ENCODE measurements at places on chromosomes 7 and 10. TPM values are rescaled to one million over a fixed set of nuclear protein-coding genes. Genes with fewer than 3 reads are reported as not detected.

DNA sequence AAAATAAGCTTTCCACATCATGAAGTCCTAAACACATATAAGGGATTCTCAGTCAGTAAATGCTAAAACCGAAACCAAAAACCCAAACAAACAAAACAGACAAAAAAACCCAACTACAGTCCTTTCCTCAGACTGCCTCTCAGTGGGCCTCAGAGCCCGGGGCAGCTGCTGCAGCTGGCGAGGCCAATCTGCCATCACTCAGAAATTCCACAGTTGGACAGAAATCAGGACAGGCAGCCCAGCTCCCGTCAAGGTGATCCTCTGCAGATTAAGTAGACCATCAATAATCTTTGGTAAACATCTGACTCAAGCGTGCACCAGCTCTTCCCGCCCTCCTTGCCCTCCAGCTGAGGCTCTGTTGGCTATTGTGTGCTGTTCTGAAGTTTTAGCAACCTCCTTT, 142.2 kb downstream of the ATXN7L1 start:
- DNase-seq: no peak

DNA sequence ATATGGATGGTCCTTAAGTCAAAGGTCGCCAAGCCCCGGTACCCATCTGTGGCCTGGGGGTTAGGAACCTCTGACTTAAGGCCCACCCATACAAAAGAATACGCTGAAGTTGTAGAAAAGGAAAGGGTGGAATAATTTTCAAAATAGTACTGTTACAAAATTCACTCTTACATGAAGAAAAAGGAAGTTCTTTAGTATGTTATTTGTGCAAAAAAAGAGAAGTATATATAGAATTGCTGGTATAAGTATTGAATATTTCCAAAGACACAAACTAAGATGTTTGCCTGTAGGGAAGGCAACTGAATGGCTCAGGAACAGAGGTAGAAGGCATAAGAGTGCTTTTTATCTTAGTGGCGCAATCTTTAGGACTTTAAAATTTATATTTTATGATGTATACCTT, 78.7 kb downstream of the PRLHR start:
- no peak for DNase-seq

DNA sequence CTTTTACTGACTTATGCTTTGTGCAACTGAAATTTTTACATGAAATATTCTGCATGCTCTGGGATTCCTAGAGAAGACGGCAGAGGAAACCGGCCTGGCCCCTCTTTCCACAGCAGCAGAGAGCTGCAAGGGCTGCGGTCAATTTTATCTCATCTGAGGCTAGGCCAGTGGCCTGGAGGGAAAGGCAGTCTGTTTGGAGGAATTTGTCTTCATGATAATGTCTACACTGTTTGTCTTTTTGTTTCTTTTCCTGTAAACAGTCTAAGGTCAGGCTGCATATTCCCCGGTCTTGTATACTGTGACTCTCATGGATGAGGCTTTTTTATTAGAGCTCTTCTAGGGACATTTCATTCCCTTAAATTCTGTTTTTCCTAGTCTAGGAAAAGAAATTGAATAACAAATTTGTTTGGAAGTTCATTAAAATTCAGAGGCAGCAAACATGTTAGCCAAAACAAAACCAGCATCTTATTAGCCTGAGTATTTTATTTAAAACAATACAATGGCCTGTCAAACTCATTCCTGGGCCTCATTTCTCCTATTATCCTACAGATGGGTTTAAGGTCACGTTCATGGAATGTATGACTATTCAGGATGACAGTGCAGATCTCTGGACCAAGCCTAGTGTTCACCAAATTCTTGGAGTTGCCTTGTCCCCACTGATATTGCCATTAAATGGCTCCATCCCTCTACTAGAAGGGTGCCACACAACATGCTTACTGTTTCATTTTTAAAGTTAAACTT, 26.4 kb downstream of the LAMB4 start:
- no peak for DNase-seq

Gene KCP
- 5.3 TPM for total RNA-seq
